Activated T-helper 1 cell treated with anti-CD3 and anti-CD28 coated beads, Interleukin-2, amount 50 U/mL, for 16 hours (primary cell): ENCODE measurements at places on chromosomes 4 and X.

DNA sequence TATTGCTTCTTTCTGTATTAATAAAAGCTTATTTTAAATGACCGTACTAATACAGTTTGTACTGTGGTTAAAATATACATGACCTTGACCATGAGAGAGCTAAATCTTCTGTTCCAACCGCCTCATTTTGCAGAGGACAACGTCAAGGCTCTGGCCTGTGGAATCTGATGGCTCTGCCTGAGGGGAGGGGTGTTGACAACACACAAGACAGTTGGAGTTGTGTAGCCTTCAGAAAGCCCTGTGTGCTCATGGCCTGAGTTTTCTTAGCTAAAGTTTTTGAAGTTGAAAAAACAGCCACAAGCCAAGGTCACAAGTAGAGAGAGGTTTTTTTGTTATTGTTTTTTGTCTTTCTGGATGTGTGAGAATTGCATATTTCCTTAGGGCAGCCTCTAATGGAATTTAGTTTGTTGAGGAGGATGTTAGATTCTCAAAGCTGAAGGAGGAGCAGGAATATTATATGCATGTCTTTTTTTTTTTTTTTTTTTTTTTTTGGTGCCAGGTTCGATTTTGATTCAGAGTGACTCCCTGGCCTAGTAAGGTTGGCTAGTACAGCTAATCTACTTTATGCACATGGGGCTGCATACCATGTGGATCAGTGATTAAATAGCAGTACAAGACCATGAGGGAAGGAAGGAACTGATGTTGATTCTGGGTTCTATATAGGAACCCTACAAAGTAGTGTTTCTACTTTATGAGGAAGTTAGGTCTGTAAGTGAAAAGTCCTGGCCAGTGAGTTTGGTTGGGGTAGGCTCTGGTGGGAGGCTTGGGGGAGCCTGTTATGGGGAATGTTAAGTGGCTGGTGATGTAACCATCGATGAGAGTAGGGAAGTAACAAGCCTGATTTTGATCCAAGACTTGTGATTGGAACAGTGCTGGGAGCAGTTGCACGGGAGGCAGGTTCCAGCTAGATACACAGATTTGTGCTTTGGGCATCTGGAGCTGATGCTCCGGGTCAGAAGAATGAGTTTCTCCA is 20.3 kb downstream of the SMS start:
- DNase-seq = no peak

DNA sequence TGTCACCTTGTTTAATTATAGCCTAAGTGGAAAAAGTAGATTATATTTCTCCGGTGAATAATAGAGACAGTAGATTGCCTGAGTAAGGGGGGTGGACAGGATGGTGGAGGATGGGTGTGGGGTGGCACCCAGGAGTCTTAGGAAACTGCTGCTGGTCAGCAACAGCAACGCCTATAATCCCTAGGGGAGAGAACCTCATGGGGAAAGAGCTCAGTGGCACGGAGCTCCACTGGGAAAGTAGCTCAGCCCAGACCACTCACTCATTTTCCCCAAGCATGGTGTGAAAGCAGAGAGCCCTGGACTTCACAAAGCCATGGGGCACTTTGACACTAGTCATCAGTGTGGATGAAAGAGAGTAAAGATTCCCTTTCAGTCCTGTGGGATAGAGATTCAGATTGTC is 31.1 kb downstream of the METTL14 start:
- DNase-seq = no peak

GRCh38 chr4:3112609-3113469 is 38.4 kb downstream of the HTT start:
- DNase-seq = no peak

- no peak for DNase-seq
Observed at GRCh38 chr4:80086296-80086695, 13.3 kb upstream of the ANTXR2 start.

DNA sequence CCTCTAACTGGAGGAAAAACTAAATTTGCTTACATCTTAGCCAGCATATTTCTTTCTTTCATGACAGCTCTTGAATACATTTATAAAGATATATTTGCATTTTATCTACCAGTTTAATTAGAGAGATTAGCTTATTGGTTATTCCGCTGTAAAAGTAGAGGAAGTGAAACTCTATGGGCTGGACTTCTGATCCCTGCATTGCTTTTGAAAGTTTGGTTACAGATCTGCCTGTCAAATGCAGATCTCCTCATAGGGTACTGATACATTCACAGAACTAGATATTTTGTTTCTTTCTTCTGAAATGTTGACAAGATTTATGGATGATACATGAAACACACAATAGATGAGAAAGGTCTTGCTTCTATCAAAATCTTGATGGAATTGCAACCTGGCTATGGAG is 581.4 kb upstream of the AADAT start:
- DNase-seq = no peak

DNA sequence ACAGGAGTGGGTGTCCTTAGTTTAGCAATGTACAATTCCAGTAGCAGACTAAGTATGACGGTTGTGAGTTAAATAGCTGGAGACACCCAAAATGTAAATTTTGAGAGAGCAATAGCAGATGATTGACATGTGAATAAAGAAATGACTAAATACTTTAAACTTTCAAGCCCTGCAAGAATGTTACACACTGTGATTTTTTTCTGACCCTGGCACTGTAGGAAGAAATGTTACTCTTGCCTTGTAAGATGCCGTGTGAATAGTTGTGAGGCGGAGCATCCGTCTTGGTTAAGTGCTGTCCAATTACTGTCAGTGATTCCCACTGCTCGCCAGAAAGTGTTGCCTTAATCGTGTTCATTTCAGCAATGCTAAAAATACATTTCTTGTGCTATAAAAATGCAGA is 1248.1 kb downstream of the RAPGEF2 start:
- DNase-seq = no peak

- no peak for DNase-seq
Observed at GRCh38 chr4:122576261-122577188, 44.3 kb downstream of the IL21 start.

- no peak for DNase-seq
Observed at GRCh38 chrX:7214251-7214650, 66.3 kb upstream of the PUDP start.

GRCh38 chr4:145066063-145066501 is 31.9 kb downstream of the ANAPC10 start:
- no peak for DNase-seq

- no peak for DNase-seq
Observed at GRCh38 chrX:40581336-40581920, 658 bp downstream of the ATP6AP2 start.

GRCh38 chr4:35423104-35423503 is 821.2 kb downstream of the ARAP2 start:
- no peak for DNase-seq

DNA sequence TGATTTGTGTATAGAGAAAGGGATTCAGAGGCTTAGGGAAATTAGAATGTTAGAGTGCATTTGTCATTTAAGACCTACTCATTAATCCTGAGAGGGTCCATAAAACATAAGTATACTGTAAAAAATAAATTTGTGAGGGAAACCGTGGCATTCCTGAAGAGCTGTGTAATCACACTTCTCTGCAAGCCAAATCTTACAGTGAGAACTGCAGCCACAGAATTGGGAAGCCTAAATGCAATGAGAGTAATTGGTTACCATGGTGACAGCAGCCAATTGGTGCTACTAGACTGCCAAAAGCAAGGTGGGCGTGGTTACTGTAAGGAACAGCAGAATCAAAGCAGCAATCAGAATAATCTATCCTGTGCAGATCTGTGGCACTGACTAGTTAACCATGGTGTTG is 345.2 kb upstream of the GRID2 start:
- no peak for DNase-seq

DNA sequence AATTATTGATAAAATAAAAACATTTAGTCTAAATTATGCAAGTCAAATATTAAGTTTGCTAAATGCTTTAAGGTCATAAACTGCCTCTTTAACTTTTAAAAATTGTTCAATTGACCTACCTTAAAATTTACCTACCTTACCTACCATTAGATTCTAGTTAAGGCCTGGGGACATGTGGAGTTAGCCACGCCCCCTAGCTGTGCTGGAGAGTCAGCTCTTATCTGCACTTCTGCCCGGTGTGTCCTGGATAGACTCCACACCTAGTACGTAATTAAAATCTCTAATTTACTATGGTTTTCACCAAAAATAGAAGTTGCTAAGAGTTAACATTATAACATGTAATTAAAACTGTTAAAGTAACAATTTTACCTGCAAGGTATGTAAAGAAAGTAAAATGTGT is 22.7 kb downstream of the TENM3 start:
- no peak for DNase-seq

GRCh38 chrX:153878345-153878744 is 7.6 kb downstream of the L1CAM start:
- no peak for DNase-seq

DNA sequence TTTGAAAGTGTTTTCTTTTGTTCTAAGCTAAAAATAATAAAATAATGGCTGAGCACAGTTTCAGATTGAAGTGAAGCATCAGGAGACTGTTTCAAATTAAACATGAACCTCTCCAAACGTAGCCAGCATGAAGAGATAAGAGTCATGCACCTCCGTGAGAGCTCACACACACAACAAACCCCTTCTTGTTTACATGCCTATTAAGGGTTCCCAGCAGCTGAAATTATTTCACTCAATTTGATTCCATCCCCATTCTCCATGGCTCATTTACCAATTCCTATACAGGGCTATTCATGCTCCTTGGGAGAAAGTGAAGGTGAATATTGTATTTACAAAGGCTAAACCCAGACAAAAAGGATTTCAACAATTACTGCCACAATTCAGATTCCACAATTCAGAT is 954.1 kb upstream of the INTU start:
- no peak for DNase-seq

DNA sequence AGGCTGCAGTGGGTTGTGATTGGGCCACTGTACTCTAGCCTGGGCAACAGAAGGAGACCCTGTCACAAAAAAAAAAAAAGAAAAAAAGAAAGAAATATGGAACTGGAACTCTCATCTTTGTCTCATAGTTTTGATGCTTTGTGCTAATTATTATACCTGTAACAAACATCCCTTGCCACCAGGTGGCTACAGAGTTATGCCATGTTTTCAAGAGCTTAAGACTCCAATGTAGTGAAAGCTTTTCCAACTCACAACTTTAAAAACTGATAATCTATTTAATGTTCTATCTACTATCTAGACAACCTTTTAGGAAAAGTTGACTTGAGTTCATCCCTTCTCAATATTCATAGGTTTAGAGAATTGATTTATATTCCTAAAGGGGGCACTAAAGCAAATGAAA is 42.4 kb downstream of the HTR2C start:
- DNase-seq = no peak

DNA sequence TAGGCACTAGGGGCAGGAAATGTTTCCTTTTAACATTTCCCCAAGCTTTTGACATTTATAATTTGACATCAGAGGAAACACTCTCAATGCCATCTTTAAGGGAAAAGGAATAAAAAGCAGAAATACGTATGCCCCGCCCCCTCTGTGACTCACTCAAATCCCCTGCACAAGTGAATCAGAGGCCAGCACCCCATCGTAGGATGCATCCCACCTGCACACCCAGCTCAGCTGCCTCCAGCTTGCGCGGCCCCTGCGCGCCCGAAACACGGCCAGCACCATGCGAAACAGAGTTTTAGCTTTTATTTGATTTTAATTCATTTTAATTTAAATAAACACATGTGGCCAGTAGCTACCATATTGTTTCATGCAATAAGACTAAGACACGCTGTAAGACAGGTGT is 29.5 kb downstream of the ABLIM2 start:
- DNase-seq = no peak

- no peak for DNase-seq
Observed at GRCh38 chr4:82232891-82233290, 140.9 kb downstream of the HNRNPD start.

GRCh38 chr4:142316913-142317312 is 529.2 kb downstream of the INPP4B start:
- no peak for DNase-seq

- no peak for DNase-seq
Observed at GRCh38 chr4:76663824-76664223, 228.8 kb downstream of the SHROOM3 start.

GRCh38 chr4:38160487-38161207 is 200.4 kb downstream of the PTTG2 start:
- DNase-seq = no peak

GRCh38 chr4:22030307-22030706 is 81.7 kb upstream of the KCNIP4 start:
- DNase-seq = no peak

DNA sequence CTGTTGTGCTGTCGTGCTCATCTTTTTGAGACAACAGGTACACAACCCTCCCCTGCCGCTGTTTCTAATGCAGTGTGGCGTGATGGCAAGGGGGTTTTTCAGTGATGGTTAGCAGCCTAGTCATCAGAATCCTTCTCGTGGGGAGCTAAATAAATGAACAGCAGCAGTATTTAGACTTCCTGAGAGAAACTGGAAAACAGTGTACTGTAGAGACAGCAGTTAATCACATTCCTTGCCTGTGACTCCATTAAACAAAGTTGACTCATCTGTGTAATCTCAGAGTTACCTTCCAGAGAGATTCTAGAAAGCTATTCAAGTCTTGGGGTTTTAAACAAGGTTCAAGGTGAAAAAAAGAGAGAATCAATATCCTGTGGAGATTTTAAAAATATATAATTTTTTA is 1753.2 kb upstream of the PCDH7 start:
- DNase-seq = no peak

DNA sequence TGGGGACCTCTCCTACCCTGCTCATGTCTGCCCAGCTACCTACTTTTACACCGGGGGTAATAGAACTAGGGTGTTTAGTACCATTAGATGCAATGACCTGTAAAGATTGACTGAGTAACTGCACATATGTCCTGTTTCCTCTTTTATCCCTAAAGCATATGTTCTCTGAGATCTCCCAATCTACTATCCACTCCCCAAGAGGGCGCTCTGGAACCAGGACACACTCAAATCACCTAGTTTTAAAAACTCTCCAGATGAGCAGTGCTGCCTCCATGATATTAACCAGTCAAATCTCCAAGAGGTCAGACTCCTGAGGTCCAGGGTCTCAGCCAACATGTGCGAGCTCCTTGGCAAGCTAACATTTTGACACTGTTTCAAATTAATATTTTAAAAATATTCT is 87.0 kb upstream of the TSPAN5 start:
- no peak for DNase-seq

- no peak for DNase-seq
Observed at GRCh38 chr4:86512631-86513030, 81.5 kb upstream of the PTPN13 start.

DNA sequence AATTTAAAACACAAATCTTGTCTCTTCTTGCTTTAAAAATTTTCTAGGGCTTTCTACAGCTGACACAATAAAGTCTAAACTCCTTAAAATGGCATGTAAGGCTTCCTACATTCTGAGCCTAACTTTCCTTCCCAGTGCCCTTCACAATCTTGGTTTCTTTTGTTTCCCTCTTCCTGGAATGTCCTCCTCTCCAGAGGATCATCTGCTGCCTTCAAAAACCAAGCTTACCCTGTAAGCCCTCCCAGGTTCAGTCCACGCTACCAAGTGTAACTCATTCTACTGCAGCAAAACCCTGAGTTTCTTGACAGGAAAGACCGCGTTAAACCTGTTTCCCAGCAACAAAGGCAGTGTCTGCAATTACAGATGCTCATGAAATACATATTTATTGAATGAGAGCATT is 91.3 kb downstream of the SHISA3 start:
- no peak for DNase-seq
